ENCODE measurements at places on chromosomes 7 and 10. TPM values are rescaled to one million over a fixed set of nuclear protein-coding genes. Genes with fewer than 3 reads are reported as not detected.

- H3K4me3 ChIP-seq, result no peak overlapping the region
- no peak for DNase-seq
- H3K4me1 ChIP-seq, result peaks cover 36% of the 10 kb centered on the region
- peaks cover 6% of the 10 kb centered on the region for H3K36me3 ChIP-seq
- H3K27ac ChIP-seq, result peak overlapping the region; percentile 70
Measured at GRCh38 chr10:12221323-12222298, 25.6 kb downstream of the CDC123 start.

DNA sequence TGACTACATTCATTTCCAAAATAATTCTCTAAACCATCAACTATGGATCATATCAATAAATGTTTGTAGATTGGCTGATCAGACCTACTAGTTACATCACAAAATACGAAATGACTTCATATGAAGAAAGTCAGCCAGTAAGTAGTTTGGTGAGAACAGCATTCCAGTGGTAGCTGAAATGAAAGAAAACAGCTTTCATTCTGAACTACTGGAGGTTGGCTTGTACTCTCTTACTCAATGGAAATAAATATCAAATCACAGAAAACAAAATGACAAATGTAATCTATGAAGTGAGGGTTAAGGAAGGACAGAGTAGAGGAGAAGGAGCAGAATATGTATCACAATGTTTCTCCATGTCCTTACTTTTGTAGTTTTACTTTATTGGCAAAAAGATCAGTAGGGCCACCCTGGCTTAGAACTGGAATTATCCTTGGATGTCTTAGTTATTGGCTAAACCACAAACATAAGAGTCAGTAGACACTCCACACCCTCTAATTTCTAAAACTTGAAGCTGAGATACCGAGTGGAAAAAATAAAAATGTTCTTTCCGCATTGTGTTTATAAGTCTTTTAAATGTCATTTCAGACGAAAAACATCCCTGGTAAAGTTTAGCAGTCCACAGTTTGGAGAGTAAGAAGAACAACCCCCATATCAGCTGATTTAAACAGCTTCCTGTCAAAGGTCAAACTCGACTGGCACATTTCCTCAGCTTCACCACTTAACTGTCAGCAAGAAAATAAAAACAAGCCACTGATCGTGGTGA lies 74.0 kb upstream of the DGKI start:
- H3K36me3 ChIP-seq, result no peaks in the 10 kb centered on the region
- no peak overlapping the region for H3K4me3 ChIP-seq
- H3K4me1 ChIP-seq, result peaks cover 58% of the 10 kb centered on the region
- no peaks in the 10 kb centered on the region for H3K27me3 ChIP-seq

GRCh38 chr7:117808341-117808757 lies 64.9 kb downstream of the CTTNBP2 start:
- no peaks in the 10 kb centered on the region for H3K27me3 ChIP-seq
- no peak overlapping the region for H3K27ac ChIP-seq
- no peaks in the 10 kb centered on the region for H3K36me3 ChIP-seq
- H3K4me3 ChIP-seq, result peak overlapping the region; percentile 30
- peak; percentile 11 for DNase-seq
- peaks cover 9% of the 10 kb centered on the region for H3K4me1 ChIP-seq

Gene EFCAB10
- total RNA-seq, result not detected

- H3K27ac ChIP-seq, result peak overlapping the region; percentile 55
- no peaks in the 10 kb centered on the region for H3K36me3 ChIP-seq
- DNase-seq, result no peak
- H3K27me3 ChIP-seq, result no peaks in the 10 kb centered on the region
Measured at GRCh38 chr7:66921918-66922486, 977 bp downstream of the TMEM248 start.

DNA sequence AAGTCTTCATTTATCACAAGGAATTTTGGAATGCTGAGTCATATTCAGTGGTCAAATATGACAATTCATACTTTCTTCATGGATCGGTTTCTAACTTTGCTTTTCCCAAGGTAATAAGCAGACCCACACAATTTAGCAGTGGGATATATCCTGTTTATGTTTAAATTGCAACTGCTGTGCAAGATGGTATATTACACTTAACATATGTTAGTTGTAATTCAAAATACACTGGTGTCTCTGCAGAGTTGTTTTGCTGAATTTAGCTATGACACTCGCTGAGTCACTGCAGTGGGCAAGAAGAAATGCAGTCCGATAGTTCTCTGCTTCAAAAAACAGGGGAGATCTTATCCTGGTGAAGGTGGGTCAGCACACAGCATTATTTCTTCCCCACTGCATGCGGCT lies 194.8 kb upstream of the PTN start:
- no peaks in the 10 kb centered on the region for H3K27me3 ChIP-seq
- no peaks in the 10 kb centered on the region for H3K36me3 ChIP-seq
- no peak overlapping the region for H3K27ac ChIP-seq
- no peaks in the 10 kb centered on the region for H3K4me1 ChIP-seq

GRCh38 chr7:107248551-107249316 lies 79.9 kb downstream of the HBP1 start:
- no peak overlapping the region for H3K4me3 ChIP-seq
- DNase-seq, result no peak
- no peaks in the 10 kb centered on the region for H3K27me3 ChIP-seq
- no peak overlapping the region for H3K27ac ChIP-seq

DNA sequence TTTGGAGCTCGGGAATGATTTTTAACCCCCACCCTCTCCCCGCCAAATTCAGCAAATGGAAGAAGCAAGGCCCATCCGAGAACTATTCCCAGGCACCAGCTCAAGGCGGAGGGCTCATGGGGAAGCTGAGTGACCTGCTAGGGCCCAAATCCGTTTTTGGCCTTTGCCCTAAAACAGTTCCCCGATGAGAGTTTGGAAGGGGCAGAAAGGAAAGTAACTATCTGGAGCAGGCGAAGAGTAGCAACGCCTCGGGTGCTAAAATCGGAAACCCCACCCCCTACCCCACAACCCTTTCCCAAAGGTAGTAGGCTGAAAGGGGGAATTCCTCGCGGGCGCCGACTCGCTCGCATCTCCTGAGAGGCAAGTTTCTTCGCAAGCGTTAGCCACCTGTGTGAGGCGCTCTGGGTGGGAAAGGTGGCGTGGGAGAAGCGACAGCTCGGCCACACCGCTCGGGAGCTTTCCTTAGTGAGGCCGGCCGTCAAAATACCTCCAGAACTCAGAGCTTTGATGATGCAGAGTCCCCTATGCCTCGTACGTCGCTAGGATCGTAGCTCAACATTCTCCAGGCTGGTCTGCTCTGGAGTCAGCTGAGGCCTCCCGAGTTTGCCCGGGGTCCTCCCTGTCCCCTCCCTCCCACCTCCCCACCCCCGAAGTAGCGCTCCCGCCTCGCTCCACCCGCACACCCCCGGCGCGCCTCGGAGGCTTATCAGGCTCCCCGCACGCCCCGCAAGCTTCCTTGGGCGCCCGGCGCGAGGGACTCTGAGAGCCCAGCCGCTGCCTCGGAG lies 642 bp upstream of the PRKG1 start:
- no peak for DNase-seq
- peak overlapping the region; percentile 92 for H3K27ac ChIP-seq
- peaks cover 11% of the 10 kb centered on the region for H3K4me1 ChIP-seq

- peaks cover 13% of the 10 kb centered on the region for H3K4me1 ChIP-seq
- no peak overlapping the region for H3K27ac ChIP-seq
- DNase-seq, result no peak
- no peaks in the 10 kb centered on the region for H3K36me3 ChIP-seq
- H3K27me3 ChIP-seq, result no peaks in the 10 kb centered on the region
Measured at GRCh38 chr7:96833676-96834453, 124.2 kb upstream of the SEM1 start.

- H3K4me1 ChIP-seq, result peaks cover 23% of the 10 kb centered on the region
- H3K27ac ChIP-seq, result peak within 1 kb of the TSS; percentile 90
- H3K4me3 ChIP-seq, result peak within 1 kb of the TSS; percentile 86
- H3K27me3 ChIP-seq, result no peaks in the 10 kb centered on the region
- peak; percentile 26 for DNase-seq
- H3K36me3 ChIP-seq, result no peaks in the 10 kb centered on the region
Measured at GRCh38 chr7:77537136-77537777, at the start of gene PTPN12. PTPN12 (plus strand) TSS chr7:77537295; CDS start chr7:77537547, 252 bp downstream.

DNA sequence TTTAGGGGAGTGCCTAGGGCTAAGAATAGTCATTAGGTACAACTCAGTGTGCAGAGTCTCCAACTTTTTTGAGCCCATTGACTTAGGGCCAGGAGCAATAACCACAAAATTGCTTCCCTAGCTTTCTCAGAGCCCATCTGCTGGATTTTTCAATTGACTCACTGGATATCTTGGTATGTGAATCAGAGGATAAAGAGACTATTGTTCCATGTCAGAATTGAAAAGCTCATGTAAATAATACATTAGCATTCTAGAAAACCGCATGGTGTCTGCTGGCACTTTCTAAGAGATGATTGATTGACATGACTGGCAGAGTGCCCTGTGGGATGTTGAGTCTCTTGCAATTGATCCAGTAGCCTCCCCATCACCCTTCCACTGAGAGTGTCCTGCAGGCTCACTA lies 246.2 kb downstream of the CCDC7 start:
- peaks cover 5% of the 10 kb centered on the region for H3K36me3 ChIP-seq
- H3K27me3 ChIP-seq, result no peaks in the 10 kb centered on the region
- no peak for DNase-seq
- H3K4me3 ChIP-seq, result no peak overlapping the region
- no peaks in the 10 kb centered on the region for H3K4me1 ChIP-seq

DNA sequence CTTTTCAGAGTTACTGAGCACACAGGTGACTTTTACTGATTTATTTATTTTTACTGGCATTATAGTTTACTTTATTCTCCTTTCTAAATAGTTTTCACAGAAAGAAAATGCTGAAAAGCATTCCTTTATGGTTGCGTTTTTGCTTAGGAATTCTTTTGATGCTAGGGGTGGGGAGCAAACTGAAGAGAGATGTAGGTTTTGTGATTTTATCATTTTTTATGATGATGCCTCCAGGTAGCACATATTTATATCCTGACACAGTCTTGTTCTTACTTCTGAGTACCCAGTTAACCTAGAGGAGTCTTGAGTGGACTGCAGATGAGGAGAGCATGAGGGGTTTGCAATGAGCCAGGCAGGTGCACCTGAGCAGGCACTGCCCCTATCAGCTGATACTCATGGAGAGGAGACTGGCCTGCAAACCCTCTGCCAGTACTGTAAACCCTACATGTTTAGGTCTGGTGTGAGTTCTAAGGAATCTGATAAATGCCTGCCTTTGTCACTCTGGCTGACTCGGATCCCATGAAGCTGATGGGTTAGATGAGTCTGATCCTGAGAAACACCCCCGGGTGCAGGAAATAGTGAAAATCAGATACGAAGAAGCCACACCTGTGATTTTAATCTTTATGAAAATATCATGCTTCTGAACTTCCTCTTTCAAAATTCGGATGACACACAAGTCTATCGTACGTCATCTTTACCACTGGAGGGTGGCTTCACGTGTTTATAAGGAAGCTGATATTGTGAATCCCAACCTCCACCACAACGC lies 302.9 kb downstream of the WDR37 start:
- no peak for DNase-seq
- no peaks in the 10 kb centered on the region for H3K27me3 ChIP-seq
- no peak overlapping the region for H3K27ac ChIP-seq
- no peaks in the 10 kb centered on the region for H3K36me3 ChIP-seq

DNA sequence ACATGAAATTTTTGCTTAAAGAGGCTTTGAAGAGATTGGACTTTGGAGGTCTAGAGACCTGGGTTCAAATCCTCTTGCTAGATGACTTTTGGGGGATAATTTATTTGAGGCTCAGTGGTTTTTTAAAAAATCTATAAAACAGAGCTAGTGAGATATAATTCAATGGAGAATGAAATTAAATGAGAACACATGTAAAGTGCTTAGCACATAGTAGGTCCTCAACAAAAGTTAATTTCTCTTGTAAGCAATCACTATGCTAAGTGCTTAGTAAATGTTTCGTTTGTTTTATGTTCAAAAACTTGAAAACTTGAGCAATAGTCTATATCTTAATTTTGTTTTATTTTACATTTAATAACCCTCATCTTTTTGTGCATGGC lies 64.8 kb downstream of the LRMDA start:
- H3K36me3 ChIP-seq, result no peaks in the 10 kb centered on the region
- H3K27ac ChIP-seq, result no peak overlapping the region
- H3K27me3 ChIP-seq, result no peaks in the 10 kb centered on the region
- no peak for DNase-seq
- no peak overlapping the region for H3K4me3 ChIP-seq

GRCh38 chr7:92699560-92699959 lies 109.4 kb upstream of the FAM133B start:
- no peaks in the 10 kb centered on the region for H3K27me3 ChIP-seq
- H3K4me3 ChIP-seq, result no peak overlapping the region
- no peak for DNase-seq
- H3K27ac ChIP-seq, result no peak overlapping the region
- H3K4me1 ChIP-seq, result peaks cover 17% of the 10 kb centered on the region

Gene PNLIPRP2
- total RNA-seq, result 2.3 TPM

- no peak overlapping the region for H3K4me3 ChIP-seq
- H3K36me3 ChIP-seq, result no peaks in the 10 kb centered on the region
- H3K27me3 ChIP-seq, result no peaks in the 10 kb centered on the region
- H3K4me1 ChIP-seq, result no peaks in the 10 kb centered on the region
- H3K27ac ChIP-seq, result no peak overlapping the region
Measured at GRCh38 chr10:77692782-77693181, 55.2 kb upstream of the KCNMA1 start.

- H3K4me3 ChIP-seq, result no peak overlapping the region
- no peak overlapping the region for H3K27ac ChIP-seq
- no peaks in the 10 kb centered on the region for H3K36me3 ChIP-seq
- no peaks in the 10 kb centered on the region for H3K27me3 ChIP-seq
- H3K4me1 ChIP-seq, result no peaks in the 10 kb centered on the region
- no peak for DNase-seq
Measured at GRCh38 chr7:69906283-69906995, 308.2 kb downstream of the AUTS2 start.

Gene TMEM229A
- not detected for total RNA-seq

GRCh38 chr7:121485467-121486243 lies 89.5 kb upstream of the FAM3C start:
- peaks cover 12% of the 10 kb centered on the region for H3K4me1 ChIP-seq
- no peaks in the 10 kb centered on the region for H3K27me3 ChIP-seq
- H3K27ac ChIP-seq, result no peak overlapping the region
- no peak for DNase-seq

DNA sequence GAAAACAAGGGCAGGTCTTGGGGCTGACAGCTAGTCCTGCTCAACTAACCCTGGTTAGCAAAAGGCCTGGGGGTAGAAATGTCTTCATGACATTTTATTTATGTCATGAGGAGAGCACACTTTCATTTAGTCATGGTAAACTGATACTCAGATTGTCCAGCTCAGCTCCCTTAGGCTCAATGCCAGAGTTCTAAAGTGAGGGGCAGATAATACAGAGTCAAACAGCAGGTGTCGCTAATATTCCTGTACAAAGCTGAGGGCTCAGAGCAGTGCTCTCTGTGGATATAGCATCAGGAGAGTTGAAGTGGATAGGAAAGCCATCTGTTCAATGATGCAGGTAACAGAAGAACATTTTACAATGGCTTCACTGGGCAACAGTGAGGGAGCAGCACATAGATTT lies 26.8 kb upstream of the CALCR start:
- no peak overlapping the region for H3K27ac ChIP-seq
- H3K36me3 ChIP-seq, result no peaks in the 10 kb centered on the region
- no peak overlapping the region for H3K4me3 ChIP-seq
- DNase-seq, result no peak
